ENCODE measurements at places on chromosomes 7 and 10. TPM values are rescaled to one million over a fixed set of nuclear protein-coding genes. Genes with fewer than 3 reads are reported as not detected.

SSC4D gene
- 0.37 TPM for total RNA-seq

OIT3 gene
- not detected for total RNA-seq

NME8 gene
- total RNA-seq = not detected

WDR11 gene
- total RNA-seq = 77.6 TPM

DNAJC1 gene
- total RNA-seq = 23.1 TPM

TAC1 gene
- not detected for total RNA-seq

XRCC2 gene
- total RNA-seq = 9.4 TPM

ZNF853 gene
- total RNA-seq = 0.59 TPM

LMOD2 gene
- not detected for total RNA-seq

GCC1 gene
- 19.5 TPM for total RNA-seq

AGAP4 gene
- 13.2 TPM for total RNA-seq

AQP1 gene
- 0.26 TPM for total RNA-seq

FOXI2 gene
- not detected for total RNA-seq

PTPRN2 gene
- 3.5 TPM for total RNA-seq

CSGALNACT2 gene
- total RNA-seq = 10.9 TPM

IQUB gene
- total RNA-seq = 0.43 TPM

CYP2C19 gene
- not detected for total RNA-seq

NXPH1 gene
- 1.1 TPM for total RNA-seq

NEUROG3 gene
- not detected for total RNA-seq

IGF2BP3 gene
- total RNA-seq = 78.9 TPM

CCAR1 gene
- 82.3 TPM for total RNA-seq

TM9SF3 gene
- total RNA-seq = 118 TPM

TMEM196 gene
- total RNA-seq = not detected

SHOC2 gene
- total RNA-seq = 34.8 TPM

MSMB gene
- total RNA-seq = not detected

SPOCK2 gene
- 1.1 TPM for total RNA-seq

TRIL gene
- total RNA-seq = 0.05 TPM

CACNA2D1 gene
- total RNA-seq = 15.7 TPM

SOSTDC1 gene
- total RNA-seq = 0.10 TPM

NUTM2A gene
- total RNA-seq = 0.26 TPM

EVX1 gene
- 0.12 TPM for total RNA-seq

SLC26A3 gene
- total RNA-seq = not detected

PLEKHS1 gene
- total RNA-seq = not detected

VDAC2 gene
- 323 TPM for total RNA-seq

UBN2 gene
- 6.5 TPM for total RNA-seq

SUGCT gene
- 1.3 TPM for total RNA-seq

LOXL4 gene
- 0.09 TPM for total RNA-seq

SFTPA1 gene
- not detected for total RNA-seq

CHCHD2 gene
- total RNA-seq = 141 TPM

PILRA gene
- 0.40 TPM for total RNA-seq

PON1 gene
- total RNA-seq = not detected

OR9A2 gene
- total RNA-seq = not detected

CALHM3 gene
- not detected for total RNA-seq

FAM25G gene
- total RNA-seq = not detected

HTR5A gene
- total RNA-seq = not detected

VAX1 gene
- 0.25 TPM for total RNA-seq

MEOX2 gene
- not detected for total RNA-seq

ZNF503 gene
- 10.5 TPM for total RNA-seq

LIPF gene
- not detected for total RNA-seq

CYP2E1 gene
- total RNA-seq = 1.6 TPM

NPTX2 gene
- total RNA-seq = 2.0 TPM

CTNNA3 gene
- 0.23 TPM for total RNA-seq
